Calu3 (cell line): ENCODE measurements at places on chromosomes 13 and 19. TPM values are rescaled to one million over a fixed set of nuclear protein-coding genes. Genes with fewer than 3 reads are reported as not detected.

Gene FGF22
- 0.24 and 0.39 TPM in 2 replicates for total RNA-seq

DNA sequence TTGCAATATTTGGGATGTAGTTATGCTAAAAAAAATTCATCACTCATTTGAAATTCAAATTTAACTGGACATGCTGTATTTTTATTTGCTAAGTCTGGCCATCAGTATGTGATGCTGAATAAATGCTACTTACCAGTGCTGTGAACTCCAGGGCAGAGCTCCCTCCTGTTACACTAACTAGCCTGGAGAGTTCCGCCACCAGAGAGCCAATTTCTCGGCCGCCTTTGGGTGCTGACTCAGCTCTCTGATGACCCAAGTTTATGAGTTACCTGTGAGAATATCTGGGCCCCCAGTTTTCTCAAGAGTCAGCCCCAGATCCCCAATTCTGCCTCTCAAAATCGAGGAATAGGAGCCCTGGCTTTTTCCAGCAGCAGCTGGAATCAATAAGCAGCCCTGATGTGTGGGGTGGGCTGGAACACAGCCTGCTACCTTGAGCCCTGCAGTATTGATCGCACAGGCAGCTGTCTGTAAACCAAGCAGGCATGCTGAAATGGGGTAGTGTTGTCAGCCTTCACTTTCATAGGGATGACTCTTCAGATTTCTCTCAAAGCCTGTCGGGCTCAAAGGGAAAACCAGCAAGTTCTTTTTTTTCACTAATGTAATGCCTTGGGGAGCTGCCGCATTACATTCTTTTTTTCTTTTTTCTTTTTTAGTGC lies 113.7 kb downstream of the DNAJC15 start:
- DNase-seq, result no peak
- H3K27me3 ChIP-seq, result peaks cover 30% of the 10 kb centered on the region
- no peaks in the 10 kb centered on the region for H3K36me3 ChIP-seq
- H3K4me1 ChIP-seq, result no peaks in the 10 kb centered on the region
- no peak overlapping the region for H3K4me3 ChIP-seq

- DNase-seq, result no peak
- peak overlapping the region; percentile 71 for H3K4me3 ChIP-seq
- no peaks in the 10 kb centered on the region for H3K27me3 ChIP-seq
These were observed 471 bp downstream of the FUT1 start for GRCh38 chr19:48751845-48752495.

DNA sequence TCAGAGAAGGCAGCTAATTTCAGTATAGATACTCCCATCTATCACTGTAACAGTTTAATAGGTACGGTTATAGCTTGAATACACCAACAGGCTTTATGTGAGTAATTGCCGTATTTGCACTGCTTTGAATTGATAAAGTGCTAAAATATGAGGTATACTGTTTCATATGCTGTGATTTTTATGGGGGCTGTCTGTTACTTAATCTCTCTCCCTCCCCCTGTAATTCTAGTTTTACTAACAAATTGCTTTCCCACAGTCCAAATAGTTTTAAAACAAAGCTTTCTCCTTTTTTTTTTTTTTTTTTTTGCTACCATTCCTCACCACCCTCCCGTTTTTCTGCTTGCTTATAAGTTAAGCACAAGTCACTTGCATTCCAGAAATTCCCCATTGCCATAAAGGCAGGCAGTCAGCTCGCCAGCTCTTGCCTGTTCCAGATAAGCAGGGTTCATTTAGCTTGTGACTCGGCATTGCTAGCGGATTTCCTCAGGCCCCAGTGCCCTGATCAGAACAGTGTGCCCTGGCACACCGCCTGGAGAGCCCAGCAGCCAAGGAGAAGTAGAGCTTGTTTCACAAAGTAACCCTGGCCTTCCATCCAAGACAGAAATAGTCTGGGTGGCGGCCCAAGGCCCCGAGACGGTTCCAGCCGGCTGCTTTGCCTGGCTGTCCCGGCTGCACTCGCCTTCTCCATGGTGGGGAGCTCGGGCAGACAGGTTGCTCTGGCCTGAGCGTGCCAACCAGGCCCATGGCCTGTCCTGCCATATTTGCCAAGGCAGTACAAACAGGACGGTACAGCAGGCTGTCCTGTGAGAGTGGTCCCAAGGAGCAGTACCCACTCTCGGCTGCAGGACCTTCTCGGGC lies 43.5 kb upstream of the NPAS1 start:
- peak; percentile 73 for DNase-seq
- H3K27ac ChIP-seq, result peak overlapping the region; percentile 21
- H3K4me3 ChIP-seq, result peak overlapping the region; percentile 4
- peaks cover 33% of the 10 kb centered on the region for H3K4me1 ChIP-seq
- H3K36me3 ChIP-seq, result peaks cover 19% of the 10 kb centered on the region
- H3K27me3 ChIP-seq, result no peaks in the 10 kb centered on the region

GRCh38 chr13:21234526-21234925 lies 58.1 kb downstream of the MRPL57 start:
- no peak overlapping the region for H3K27ac ChIP-seq
- peaks cover 7% of the 10 kb centered on the region for H3K4me1 ChIP-seq
- no peaks in the 10 kb centered on the region for H3K36me3 ChIP-seq
- no peak overlapping the region for H3K4me3 ChIP-seq
- H3K27me3 ChIP-seq, result no peaks in the 10 kb centered on the region

DNA sequence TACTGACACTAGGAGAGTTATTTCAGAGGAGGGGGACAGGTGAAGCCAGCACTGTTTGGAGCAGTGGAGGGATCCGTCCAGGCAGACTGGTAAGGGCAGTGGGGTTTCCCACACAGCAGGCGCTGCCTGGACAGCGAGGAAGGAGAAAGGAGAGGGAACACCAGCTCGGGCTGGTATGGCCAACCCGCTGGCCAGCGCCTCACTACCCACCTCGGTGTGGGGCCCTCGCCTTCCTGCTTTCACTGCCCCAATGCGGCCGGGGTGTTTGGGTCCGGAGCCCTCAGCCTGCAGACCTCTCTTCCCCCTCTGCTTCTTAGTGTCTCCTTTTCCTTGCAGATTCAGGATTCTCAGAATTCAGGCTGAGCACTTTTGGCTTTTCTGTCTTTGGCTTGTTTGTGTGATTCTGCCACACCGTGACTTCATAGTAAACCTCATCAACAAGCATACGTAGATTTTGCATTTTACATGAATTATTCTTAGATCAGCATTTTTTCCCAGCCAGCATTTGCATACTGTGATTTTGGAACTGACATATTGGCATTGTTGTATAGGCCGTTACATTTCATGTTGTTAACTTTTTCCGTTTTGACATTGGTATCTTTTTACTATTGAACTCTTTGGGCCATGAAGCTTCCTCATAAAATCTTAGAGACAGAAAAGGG lies 294.1 kb downstream of the MYO16 start:
- no peaks in the 10 kb centered on the region for H3K4me1 ChIP-seq
- no peak for DNase-seq
- H3K36me3 ChIP-seq, result no peaks in the 10 kb centered on the region
- H3K4me3 ChIP-seq, result no peak overlapping the region
- H3K27me3 ChIP-seq, result no peaks in the 10 kb centered on the region

DNA sequence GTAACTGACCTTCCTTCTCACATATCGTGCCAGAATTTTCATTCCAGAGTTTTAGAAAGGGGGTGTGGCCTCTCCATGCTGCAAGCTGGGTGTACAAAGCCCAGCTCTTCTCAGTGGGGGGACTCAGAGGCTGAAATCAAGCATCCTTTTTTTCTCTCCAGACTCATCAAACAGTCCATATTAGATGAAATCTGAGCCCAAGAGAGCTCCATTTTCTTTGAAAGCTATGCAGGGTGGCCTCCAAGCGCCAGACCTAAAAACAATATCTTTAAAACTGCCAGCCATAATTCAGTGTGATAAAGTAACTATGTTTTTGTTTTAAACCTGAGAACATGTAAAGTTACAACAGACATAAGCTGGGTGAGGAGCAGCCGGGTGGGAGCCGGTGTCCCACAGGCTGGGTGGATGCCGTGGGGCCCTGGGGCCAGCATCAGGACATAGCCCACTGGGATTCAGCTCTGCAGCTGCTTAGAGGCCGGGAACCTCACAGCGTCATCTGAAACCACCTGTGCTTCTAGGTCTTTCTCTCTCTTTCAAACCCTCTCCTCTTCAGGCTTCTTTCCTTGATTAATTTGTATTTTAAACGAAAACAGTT lies 249.2 kb downstream of the ZNF536 start:
- no peak overlapping the region for H3K27ac ChIP-seq
- no peak overlapping the region for H3K4me3 ChIP-seq
- no peaks in the 10 kb centered on the region for H3K27me3 ChIP-seq
- H3K36me3 ChIP-seq, result no peaks in the 10 kb centered on the region
- H3K4me1 ChIP-seq, result no peaks in the 10 kb centered on the region

DNA sequence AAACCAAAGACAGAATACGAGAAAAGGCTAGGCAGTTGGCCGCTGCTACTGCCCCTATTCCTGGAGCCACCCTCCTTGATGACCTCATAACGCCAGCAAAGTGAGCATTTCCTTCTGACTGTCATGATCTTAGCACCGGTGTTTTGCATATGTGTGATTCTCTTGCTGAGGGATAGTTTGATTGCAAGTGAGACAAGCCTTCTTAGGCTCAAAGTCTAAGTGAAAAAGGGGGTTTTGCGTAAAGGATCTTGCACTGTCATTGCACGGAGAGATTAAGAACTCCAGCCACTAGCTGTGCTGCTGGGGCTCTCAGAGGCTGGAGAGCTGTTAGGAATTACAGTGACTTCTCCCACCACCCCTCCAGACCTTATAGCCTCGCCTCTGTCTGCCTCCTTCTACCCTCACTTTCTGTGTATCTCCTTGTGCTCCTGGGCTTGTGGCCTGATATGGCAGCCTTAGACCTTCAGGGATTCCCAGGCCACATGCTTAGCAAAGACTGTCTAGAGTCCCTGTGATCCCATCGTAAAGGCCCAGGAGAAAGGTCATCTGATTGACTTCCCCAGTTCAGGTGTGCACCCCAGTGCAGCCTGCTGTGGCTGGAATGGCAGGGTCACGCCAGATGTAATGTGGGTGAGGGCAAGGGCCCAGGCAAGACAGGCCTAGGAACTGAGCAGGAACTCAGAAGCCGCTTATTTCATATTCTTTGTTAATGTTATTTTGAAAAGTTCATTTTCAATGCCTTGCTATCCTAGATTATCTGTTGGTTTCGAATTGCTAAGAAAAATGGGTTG lies 12.6 kb downstream of the GPATCH1 start:
- H3K27ac ChIP-seq, result no peak overlapping the region
- no peaks in the 10 kb centered on the region for H3K27me3 ChIP-seq
- no peak for DNase-seq

GRCh38 chr13:112760435-112760834 lies 70.6 kb downstream of the ATP11A start:
- DNase-seq, result no peak
- no peaks in the 10 kb centered on the region for H3K36me3 ChIP-seq
- no peaks in the 10 kb centered on the region for H3K27me3 ChIP-seq
- no peak overlapping the region for H3K4me3 ChIP-seq
- H3K4me1 ChIP-seq, result no peaks in the 10 kb centered on the region

Gene CD177
- 0.73 and 1.0 TPM in 2 replicates for total RNA-seq

DNA sequence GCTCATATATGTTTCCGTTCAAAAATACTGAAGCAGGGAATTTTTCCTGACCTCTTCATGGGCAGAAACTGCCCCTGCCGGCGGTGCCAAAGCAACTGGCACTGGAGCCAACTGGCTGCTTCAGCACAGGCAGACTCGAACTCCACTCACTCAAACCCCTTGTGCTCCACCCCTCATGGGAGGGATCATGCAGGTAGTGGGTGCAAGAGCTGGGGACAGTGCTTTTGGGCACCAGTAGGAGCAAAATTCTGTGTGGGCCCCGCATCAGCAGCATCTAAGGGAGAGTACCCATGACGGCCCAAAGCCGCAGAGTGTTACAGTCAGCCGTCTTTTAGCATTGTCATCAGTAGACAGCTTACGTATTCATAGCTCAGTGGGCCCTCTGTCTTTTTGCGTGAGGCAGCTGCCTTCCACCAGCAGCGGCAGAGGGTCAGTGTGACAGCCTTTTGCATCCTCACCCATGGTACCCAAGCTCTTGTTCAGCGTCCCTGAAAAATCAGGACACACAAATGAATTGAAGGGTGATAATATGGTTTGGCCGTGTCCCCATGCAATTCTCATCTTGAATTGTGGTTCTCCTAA lies 393.8 kb downstream of the SLITRK6 start:
- no peaks in the 10 kb centered on the region for H3K4me1 ChIP-seq
- no peaks in the 10 kb centered on the region for H3K36me3 ChIP-seq
- H3K27ac ChIP-seq, result no peak overlapping the region
- no peaks in the 10 kb centered on the region for H3K27me3 ChIP-seq
- DNase-seq, result no peak

DNA sequence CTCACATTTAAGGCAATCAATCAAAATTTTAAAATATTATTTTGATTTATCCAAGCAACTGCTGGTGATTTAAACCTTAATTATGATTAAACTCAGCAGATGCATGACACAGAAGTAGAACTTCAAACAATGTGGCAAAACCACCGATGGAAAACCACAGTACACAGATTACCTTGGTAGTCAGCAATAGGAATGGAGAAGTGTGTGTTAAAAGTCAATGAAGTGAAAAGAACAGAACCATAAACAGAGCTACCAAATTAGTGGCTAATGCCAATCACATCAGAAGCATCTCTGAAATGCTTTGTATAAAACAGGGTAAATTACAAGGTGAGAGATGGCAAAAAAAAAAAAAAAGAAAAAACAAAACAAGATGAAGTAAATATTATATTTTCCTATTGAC lies 31.2 kb downstream of the KATNAL1 start:
- no peak overlapping the region for H3K4me3 ChIP-seq
- no peak for DNase-seq
- no peak overlapping the region for H3K27ac ChIP-seq

Gene TMC4
- total RNA-seq, result 157 and 166 TPM in 2 replicates

- peaks cover 6% of the 10 kb centered on the region for H3K36me3 ChIP-seq
- H3K27me3 ChIP-seq, result peaks cover 15% of the 10 kb centered on the region
- no peak for DNase-seq
- H3K4me3 ChIP-seq, result no peak overlapping the region
- no peak overlapping the region for H3K27ac ChIP-seq
These were observed 52.4 kb downstream of the LYL1 start for GRCh38 chr19:13050274-13050673.

Gene OR7D2
- not detected in 2 replicates for total RNA-seq

DNA sequence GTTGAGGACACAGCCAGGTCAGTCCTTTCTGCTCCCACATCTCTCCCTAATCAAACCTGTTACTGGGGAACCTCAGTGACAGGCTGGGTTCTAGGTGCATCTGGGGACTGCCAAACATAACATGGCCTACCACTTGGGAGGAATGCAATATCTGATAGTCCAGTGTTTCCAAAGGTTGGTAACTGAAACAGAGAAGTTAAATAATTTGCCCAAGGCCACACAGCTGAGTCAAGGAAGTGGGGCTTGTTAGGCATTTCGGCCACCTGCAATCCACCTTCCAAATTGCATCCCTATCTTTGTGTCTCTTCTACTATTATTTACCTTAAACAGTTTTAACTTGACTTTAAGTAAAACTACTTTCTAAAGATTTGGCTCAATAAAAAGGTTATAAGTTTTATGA lies 731.3 kb downstream of the UQCRFS1 start:
- H3K36me3 ChIP-seq, result no peaks in the 10 kb centered on the region
- H3K27ac ChIP-seq, result no peak overlapping the region
- no peak overlapping the region for H3K4me3 ChIP-seq
- H3K4me1 ChIP-seq, result no peaks in the 10 kb centered on the region
- no peak for DNase-seq
